Omental fat pad (tissue), 4 donors: ENCODE measurements at places on chromosomes 7 and 10. TPM values are rescaled to one million over a fixed set of nuclear protein-coding genes. Genes with fewer than 3 reads are reported as not detected.

GRCh38 chr10:52551046-52551445, 221.5 kb downstream of the MBL2 start:
- DNase-seq = no peak

GRCh38 chr7:34902182-34902581, 135.1 kb downstream of the DPY19L1 start:
- DNase-seq = no peak

DNA sequence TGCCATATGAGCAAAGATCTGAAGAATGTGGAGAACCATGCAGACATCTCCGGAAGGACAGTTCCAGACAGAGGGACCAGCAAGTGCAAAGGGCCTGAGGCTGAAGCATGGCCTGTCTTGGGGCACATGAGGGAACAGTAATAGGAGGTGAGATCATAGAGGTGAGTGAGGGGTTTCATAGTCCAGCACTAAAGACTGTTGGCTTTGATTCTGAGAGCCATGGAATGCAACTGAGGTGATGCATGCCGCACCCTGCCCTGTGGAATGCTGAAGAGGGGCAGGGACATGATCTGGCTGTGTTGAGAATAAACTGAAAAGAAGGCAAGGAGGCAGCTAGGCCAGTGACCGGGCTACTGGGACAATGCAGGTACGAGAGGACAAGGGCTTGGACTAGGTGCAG, 253.1 kb upstream of the KLF14 start:
- no peak for DNase-seq

DNA sequence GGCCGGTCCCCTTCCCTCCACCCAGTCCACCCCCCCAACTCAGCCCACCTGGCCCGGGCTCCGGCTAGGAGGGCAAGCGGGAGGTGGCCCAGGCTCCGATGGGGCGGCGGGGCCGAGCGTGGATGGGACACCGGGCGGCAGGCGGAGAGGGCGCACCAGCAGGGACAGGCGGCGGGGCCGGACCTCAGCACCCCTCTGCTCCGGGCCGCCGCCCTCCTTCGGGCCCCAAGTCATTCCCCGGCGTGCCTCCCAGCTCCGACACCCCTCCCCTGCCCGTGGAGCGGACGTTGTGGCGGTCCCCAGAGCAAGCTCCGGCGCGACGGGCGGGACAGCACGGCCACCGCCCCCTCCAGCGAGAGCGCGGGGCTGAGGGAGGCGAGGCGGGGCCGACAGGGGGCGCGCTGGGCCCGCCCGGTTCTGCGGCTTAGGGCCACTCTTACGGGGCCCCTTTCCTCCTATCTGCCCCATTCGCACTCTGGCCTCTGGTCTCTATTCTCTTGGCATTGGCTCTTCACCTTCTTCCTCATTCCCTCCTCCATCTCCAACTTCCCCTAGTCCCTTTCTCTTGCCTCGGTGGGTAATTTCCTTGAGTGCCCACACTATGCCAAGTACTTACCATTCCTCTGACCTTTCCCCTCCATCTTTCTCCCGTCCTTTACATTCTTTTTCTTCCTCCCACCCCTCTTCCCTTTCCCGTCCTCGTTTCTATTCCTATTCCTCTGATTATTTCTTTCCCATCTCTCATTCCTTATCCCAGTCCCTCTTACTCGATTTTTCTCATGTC, 701 bp upstream of the GBX1 start:
- no peak for DNase-seq

GRCh38 chr7:18151422-18151821, 123.8 kb upstream of the PRPS1L1 start:
- DNase-seq = no peak

SLC26A5 gene
- 0.47 TPM for total RNA-seq

- no peak for DNase-seq
Measured at GRCh38 chr7:137196648-137197047, 146.9 kb downstream of the PTN start.

DNA sequence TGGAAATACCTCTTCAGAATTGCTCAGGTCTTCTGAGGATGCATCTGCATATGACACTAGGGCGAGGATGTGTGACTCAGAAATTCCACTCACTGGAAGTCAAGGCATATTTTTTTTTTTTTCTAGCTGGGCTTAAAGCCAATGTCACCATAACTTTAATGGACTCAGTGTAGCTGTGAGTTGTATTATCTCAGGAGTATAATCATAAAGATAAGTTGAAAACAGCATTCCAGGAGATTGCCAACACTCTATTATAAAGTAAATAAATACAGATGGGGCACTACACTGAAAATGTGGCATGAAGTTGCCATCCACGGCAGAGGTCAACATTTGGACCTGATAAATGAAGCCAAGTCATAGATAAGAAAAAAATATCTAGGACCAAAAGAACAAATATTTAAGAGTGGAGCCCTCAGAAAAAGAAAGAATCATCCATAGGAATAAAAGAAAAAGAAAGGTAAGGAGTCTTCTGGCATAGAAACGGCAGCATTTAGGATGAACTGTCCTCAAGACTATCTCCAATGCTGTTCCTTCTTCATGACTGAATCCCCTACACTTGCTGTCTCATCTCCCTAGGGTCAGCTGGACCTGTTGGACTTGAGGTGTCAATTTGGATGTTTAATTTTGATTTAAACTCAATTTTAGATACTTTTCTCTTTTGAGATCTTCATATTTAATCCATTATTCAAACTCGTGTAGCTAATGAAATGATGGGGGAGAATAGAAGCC, 72.9 kb upstream of the CAV2 start:
- no peak for DNase-seq

GRCh38 chr10:117552156-117552631, 9.6 kb downstream of the EMX2 start:
- no peak for DNase-seq

GRCh38 chr7:96479015-96479645, 157.2 kb upstream of the SLC25A13 start:
- DNase-seq = no peak

RET gene
- 0.84 TPM for total RNA-seq

GRCh38 chr10:127257395-127257794, 61.0 kb upstream of the INSYN2A start:
- no peak for DNase-seq

DNA sequence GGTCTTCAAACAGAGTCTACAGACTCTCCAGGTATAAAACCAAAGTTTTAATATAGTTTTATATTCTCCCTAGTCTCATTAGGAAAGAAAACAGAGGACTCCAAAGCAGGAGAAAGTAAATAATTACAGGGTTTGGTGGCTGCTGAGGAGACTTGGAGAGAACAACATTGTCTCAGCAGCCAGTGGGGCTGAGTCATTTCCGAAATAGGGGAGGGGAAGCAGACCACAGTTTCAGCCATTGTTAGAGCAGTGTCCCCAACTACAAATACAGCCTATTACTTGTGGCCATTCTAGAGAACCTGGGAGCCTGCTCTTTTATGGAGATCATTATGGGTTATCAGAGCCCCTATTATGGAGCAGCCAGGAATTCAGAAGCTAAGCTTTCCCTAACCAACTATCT, 44.2 kb upstream of the A1CF start:
- DNase-seq = no peak
